ENCODE measurements at places on chromosomes 1 and 21. TPM values are rescaled to one million over a fixed set of nuclear protein-coding genes. Genes with fewer than 3 reads are reported as not detected.

GRCh38 chr1:11328444-11328843 lies 55.4 kb downstream of the UBIAD1 start:
- no peaks in the 10 kb centered on the region for H3K4me1 ChIP-seq
- DNase-seq: no peak
- peaks cover 3% of the 10 kb centered on the region for H3K27me3 ChIP-seq
- no peak overlapping the region for H3K27ac ChIP-seq
- no peak overlapping the region for H3K4me3 ChIP-seq
- H3K36me3 ChIP-seq: no peaks in the 10 kb centered on the region

DNA sequence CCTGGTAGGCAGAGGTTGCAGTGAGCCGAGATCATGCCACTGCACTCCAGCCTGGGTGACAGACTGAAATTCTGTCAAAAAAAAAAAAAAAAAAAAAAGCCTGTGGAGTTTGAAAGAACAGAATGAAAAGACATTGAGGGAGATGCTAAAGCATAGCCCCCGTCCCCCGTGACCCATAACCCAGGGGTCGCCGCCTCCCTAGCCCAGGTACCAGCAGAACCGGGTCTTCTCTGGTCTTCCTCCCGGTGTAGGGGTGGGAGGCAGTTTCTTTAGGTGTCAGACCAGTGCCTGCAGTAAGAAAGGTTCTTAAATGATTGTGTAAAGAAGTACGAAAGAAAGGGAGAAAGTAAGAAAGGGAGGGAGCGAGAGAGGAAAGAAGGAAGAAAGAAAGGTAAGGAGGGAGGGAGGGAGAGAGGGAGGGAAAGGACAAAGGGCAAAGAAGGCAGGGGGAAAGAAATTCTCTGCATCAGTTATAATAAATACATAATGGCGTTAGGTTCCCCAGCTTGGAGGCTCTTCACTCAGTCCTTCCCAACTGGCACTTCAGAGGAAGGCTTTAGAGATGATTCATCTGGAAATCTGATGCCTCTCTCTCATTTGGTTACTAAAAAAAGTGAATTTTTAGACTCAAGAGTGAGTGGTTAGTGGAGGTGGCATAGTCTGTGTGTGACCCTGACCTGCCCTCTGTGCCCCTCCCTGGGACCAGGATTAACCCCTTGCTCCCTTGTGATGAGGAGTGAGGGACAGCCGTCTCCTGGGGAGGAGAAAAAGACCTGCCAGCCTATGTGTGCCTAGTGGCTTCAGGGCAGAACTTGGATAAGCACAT lies 1.1 kb downstream of the IL24 start:
- peak overlapping the region; percentile 44 for H3K27ac ChIP-seq
- peaks cover 17% of the 10 kb centered on the region for H3K36me3 ChIP-seq
- peak overlapping the region; percentile 35 for H3K4me3 ChIP-seq
- DNase-seq: no peak

GRCh38 chr1:100037927-100038659 lies 68.3 kb downstream of the SLC35A3 start:
- H3K27me3 ChIP-seq: no peaks in the 10 kb centered on the region
- H3K36me3 ChIP-seq: peaks cover 28% of the 10 kb centered on the region
- H3K4me1 ChIP-seq: peaks cover 44% of the 10 kb centered on the region
- peak overlapping the region; percentile 95 for H3K27ac ChIP-seq
- H3K4me3 ChIP-seq: peak overlapping the region; percentile 94

DNA sequence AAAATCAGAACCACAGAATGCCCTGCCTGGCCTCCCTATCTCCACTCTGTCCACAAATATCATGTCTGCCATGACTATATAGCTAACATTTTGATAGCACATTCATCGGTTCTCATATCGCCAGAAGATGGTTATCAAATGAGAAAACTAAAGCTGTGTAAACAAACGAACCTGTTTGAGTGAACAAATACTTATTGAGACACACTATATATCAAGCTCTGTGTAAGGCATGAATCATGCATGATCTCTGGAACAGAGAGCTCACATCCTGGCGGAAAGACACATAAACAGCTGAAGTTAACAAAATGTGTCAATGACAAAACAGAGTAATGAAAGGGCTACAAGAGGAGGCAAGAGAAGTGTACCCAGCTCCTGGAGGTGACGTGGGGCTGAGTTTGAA lies 13.1 kb downstream of the KCND3 start:
- no peak for DNase-seq
- H3K27me3 ChIP-seq: peaks cover 31% of the 10 kb centered on the region
- H3K36me3 ChIP-seq: no peaks in the 10 kb centered on the region
- H3K4me1 ChIP-seq: no peaks in the 10 kb centered on the region

DNA sequence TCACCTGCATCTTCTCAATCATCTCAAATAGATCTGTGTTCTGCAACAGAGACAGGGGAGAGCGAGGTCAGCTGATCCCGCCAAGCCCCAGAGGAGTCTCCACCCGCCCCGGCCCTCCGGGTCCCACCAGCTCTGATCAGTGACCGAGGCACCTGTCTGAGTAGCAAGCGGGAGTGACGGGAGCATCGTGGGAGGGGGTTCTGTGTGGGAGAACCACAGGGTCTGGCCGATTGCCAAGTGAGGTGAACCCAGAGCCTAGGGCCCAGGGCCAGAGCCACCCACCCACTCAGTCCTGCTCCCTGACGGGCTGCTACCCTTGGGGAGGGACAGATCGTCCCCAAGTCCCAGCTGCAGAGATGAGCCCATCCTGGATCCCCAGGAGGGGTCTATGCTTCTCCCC lies 49.1 kb downstream of the RAP1GAP start:
- H3K36me3 ChIP-seq: no peaks in the 10 kb centered on the region
- no peak for DNase-seq
- no peak overlapping the region for H3K27ac ChIP-seq
- no peaks in the 10 kb centered on the region for H3K4me1 ChIP-seq

The UMODL1 gene
- not detected for total RNA-seq

DNA sequence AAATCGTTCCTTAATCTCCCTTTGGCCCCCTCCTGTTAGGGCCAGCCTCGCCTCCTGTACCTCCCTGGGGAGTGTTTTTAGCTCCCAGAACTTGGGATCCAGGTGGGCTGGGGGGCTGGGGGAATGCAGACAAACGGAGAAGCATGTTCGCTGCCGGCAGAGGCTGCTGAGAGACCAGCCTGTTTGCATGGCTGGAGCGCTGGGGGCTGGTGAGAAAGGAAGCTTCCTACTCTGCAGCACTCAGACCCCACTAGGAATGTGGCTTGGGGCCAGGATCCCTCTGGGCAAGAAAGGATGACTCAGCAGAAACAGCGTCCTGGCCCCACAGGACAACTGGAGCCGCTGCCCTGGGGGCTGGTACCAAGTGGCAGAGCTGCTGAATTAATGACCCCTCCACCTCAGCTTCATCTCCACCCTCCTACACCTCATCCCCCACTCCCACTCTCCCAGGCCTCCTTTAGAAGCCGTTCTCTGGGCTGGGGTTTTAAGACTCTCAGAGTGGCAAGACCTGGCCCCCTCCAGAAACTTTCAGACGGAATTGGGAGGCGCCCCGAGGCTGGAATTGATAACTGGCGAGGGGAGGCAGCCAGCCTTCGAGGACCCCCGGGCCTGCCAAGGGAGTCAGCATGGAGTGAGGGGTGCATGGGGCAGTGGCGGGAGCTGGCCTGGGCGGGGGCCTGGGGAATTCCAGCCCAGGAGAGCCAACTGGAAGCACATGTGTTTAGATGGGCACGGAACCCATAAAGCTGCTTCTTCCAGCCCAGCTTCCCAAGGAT lies 28.5 kb upstream of the EPS8L3 start:
- peaks cover 65% of the 10 kb centered on the region for H3K4me1 ChIP-seq
- H3K4me3 ChIP-seq: no peak overlapping the region
- H3K27me3 ChIP-seq: no peaks in the 10 kb centered on the region
- no peak for DNase-seq

DNA sequence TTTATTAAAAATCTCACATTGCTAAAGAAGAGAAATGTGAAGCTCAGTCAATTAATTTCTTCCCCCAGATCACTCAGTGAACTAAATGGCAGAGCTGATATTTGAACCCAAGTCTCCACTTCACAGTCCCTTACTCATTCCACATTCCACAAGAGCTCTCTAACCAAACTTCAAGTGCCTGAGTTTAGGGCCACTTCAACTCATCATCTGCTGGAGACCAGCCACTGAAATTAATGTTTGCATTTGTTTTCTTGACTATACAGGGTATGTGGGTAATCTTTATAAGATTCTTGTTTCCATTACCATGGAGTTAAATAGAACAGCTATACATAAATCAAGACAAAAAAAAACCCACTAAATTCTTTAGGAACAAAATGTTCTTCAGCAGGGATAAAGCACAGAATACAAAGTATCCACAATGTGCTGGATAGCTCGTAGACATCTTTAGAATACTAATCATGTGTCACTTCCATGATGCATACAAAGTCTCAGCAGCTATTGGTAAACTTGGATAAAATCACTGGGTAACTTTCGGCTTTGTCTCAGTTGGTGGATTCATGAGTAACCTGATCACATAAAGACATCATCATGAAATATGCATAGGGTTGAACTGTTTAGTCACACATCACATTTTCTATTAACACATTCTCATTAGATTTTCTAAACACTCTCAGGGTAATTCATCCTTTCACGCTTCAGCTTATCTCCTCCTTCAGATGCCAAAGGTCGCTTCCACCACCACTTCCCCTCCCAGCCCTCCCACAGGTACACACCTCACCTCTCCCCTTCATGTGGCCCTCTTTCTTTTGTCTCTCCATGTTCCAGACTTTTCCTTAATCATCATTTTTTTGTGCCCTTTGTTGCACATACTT lies 89.8 kb downstream of the LRRC53 start:
- H3K4me3 ChIP-seq: no peak overlapping the region
- H3K36me3 ChIP-seq: no peaks in the 10 kb centered on the region
- H3K4me1 ChIP-seq: no peaks in the 10 kb centered on the region
- no peak for DNase-seq
- H3K27ac ChIP-seq: no peak overlapping the region

DNA sequence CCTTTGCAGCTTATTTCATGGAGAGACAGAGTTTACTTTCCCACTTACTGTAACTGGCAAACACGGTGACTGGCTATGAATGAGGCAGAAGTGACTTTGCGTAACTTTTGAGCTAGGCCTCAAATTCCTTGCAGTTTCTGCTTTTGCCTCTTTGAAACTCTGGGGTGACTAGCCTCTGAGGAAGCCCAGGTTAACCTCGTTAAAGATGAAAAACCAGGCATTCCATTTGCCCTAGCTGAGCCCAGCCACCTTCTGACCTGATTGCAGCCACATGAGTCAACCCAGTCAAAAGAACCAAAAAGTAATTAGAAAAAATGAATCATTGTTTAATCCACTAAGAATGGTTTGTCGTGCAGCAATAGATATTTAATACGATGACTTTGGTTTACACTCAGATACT lies 20.4 kb downstream of the PRMT6 start:
- H3K4me1 ChIP-seq: no peaks in the 10 kb centered on the region
- H3K4me3 ChIP-seq: no peak overlapping the region
- H3K36me3 ChIP-seq: no peaks in the 10 kb centered on the region
- H3K27me3 ChIP-seq: peaks cover 5% of the 10 kb centered on the region
- DNase-seq: no peak

- H3K4me3 ChIP-seq: no peak overlapping the region
- H3K27me3 ChIP-seq: no peaks in the 10 kb centered on the region
- H3K4me1 ChIP-seq: peaks cover 26% of the 10 kb centered on the region
- no peak overlapping the region for H3K27ac ChIP-seq
These were observed 80.3 kb downstream of the RGL1 start for GRCh38 chr1:183885142-183885735.

The SERTAD4 gene
- total RNA-seq: not detected

DNA sequence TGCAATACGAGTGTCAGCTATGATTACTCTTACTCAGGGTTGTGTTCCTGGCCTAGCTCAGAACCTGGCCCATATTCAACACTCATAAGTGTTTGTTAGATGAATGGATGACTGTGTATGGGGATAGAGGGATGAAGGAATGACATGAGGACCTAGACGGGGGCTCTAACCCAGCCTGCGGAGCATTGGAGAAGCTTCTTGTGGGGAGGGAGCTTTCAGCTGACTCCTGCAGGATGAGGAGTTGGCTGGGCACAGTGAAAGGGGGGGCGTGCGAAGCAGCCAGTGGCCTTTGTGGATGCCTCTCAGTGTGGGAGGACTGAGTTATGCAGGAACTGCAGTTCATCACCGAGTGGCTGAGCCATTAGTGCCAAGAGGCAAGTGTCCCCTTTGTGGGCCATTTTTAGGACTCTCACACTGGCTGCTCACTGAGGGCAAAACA lies 1.2 kb upstream of the EXTL1 start:
- peaks cover 6% of the 10 kb centered on the region for H3K27me3 ChIP-seq

GRCh38 chr1:208040821-208041297 lies 129.9 kb upstream of the CD34 start:
- H3K4me1 ChIP-seq: peaks cover 15% of the 10 kb centered on the region
- no peak overlapping the region for H3K4me3 ChIP-seq
- H3K36me3 ChIP-seq: no peaks in the 10 kb centered on the region

DNA sequence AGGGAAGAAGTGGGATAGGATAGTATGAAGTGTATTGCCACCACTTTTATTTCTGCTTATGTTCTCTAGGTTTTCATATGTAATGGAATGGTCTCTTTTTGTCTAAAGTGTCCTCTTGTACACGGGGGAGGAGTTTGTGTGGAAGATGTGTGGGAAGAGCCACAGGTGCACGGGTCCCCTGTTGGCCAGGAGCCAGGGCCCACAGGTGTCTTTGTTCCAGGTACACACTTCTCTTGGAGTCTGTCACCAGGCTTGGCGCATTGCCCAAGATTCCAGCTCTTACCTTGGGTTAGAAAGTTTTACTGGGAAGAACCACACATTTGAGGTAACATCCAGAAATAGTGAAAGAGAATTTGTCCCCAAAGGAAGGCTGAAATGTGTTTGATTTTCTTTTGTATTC lies 10.5 kb downstream of the TENT5C start:
- DNase-seq: no peak
- no peak overlapping the region for H3K27ac ChIP-seq
- no peak overlapping the region for H3K4me3 ChIP-seq
- peaks cover 49% of the 10 kb centered on the region for H3K4me1 ChIP-seq
- H3K27me3 ChIP-seq: peaks cover 7% of the 10 kb centered on the region

The KIAA0040 gene
- total RNA-seq: 35.4 TPM

DNA sequence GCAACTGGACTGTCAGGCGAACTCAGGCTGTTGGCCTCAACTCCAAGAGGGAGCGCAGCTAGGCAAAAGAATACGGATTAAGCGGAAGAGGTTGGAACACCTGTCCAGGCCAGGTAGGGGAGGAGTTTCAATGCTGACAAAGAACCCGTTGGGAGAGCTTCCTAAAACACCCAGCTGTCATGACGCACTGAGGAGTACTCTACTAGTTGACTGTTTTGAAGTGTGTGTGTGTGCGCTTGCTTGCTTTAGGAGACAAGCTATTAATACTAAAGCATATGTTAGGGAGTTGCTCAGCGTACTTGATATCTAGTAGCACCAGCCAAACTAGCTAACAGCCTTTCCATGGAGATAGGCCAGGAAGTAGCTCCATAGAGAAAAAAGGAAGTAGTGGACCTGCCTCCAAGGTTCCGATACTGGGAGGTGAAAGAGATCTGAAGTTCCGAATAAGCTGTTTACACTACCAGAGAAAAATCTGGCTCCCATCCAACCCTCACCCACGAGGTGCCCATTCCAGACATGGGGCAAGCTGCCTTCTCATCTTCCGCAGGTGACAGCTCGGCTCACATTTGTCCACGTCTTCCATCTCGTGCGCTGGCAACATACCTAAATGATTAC lies 974 bp upstream of the FNBP1L start:
- DNase-seq: no peak
- peaks cover 57% of the 10 kb centered on the region for H3K27me3 ChIP-seq
- peaks cover 11% of the 10 kb centered on the region for H3K4me1 ChIP-seq
- H3K4me3 ChIP-seq: peak overlapping the region; percentile 47

The TEDDM1 gene
- not detected for total RNA-seq

The SHISAL2A gene
- total RNA-seq: 5.0 TPM

The OR2T12 gene
- total RNA-seq: not detected
